ENCODE measurements at places on chromosomes 4 and X.

DNA sequence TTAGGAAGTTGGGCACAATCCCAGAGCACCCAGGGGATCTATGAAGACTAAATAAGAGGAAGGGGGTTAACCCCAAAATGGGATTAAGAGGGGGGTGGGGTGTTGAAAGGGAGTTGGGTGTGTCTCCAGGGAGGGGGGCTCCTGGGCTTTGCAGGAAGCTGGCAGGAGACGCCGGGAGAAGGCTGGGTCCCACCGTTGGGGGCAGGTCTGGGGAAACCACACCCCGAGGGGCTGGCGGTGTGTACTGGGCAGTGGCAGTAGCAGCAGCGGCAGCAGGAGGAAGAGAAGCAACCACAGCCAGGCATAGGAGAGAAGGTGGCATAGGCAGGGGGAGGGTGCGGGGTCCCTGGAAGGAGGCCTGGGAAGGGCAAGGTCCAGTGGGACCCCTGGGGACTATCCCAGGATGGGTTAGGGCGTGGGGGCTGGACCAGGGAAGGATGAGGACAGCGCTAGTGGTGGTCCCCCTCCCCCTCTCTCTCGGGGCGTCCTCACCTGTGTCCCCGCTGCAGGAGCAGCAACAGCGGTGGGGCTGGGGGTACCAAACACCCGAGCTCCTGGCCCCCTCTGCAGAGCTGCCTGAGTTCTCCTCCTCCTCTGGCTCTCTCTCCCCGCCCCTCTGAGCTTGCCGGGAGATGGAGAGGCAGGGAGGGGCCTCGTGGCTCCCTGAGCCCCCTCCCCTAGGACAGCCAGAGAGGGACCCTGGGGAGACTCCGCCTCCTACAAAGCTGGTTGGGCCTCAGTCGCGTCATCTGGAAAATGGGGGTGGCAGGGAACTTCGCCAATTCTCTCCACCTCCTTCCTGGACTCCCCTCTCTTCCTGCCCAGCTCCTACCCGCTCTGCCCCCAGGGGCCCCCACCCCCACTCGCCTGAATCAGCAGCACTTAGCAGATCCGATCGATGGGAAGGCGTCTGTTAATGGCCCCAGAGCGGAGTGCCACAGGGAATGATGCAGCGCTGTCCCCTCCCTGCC lies at the start of gene KCND1:
KCND1 (minus strand) TSS at position 596 of the 971 bp plus-strand sequence. CDS start 1,573 bp downstream, outside the sequence.
- no peak for DNase-seq

GRCh38 chr4:15649914-15650545 lies 5.1 kb downstream of the FBXL5 start:
- DNase-seq: peak; percentile 7

DNA sequence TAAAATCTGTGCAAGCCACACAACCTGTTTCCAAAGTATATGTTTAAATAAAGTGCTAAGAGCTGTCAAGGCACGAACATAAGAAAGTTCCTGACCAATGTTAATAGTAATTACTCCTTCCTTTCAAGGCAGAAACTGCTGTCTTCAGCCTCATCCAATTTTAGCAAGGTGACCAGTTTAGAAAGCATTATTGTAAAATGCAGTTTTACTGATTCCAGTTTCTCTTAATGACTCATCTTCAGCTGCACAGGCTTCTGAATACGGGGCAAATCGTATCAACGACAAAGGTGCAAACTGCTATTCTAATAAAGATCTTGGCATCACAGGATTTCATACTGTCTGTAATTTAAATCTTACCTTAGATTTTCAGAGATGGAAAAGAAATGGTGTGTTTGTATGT lies 87.5 kb downstream of the PPP3CA start:
- no peak for DNase-seq

DNA sequence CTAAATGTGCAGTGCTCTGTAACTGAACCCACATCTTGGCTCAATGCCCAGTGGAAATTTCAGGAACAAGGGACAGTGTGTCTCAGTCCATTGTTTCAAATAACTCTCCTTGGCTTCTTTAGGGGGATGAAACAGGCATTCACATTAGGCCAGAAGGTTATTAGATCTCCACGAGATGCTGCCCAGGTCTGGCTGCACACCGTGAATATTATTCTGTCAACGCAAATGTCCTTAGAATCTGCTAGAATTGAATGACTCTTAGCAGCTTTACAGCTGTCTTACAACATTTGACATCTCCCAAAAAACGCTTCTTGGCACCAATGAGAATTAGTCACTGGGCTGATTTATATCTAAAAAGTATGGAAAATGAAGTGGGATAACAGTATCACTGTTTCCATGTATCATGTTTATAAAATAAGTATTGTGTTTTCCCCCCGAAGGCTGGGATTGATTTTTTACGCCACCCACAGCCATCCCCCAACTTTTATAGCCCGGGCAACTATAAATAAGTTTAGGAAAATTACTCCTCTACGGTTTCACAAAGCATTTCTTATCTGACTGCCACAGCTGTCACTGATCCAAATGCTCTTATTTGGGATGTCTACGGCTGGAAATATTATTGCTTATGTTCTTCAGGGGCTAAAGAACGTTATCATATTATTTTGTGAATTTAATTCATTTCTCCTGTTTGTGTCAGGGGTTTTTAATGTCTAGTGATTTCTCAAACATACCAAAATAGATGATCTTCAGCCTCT lies 559.7 kb upstream of the FAT1 start:
- DNase-seq: no peak

- no peak for DNase-seq
Observed at GRCh38 chrX:136708348-136708747, 60.4 kb downstream of the CD40LG start.

- DNase-seq: no peak
Observed at GRCh38 chr4:178599521-178599920, 1157.3 kb upstream of the AGA start.

DNA sequence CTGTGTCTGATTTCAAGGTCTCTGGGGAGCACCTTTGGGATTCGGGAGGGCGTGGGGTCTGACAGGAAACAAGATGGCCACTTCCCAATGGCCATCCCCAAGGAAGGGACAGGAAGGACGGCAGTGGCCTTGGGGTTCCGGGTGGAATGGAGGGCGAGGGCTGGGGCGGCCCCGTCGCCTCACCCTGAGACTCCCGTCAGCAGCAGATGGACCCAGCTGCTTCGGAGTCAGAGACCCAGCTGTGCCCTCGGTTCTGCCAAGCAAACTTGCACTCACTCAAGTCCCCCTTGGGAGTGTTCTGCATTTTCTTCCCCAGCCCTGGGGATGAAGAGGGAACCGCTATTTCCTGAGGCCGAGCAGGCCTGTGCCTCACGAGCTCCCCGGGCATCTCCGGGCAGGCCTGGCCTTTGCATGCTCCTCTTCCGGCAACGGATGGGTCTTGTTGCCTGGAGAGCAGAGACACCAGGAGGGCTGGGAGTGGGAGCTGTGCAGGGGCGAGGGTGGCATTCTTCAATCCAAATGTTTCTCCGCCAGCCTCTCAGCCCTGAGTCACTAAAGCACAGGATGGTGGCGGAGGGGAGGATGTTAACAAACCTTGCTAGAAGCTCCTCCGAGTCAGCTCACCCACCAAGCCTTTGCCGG lies 6.8 kb upstream of the DUSP9 start:
- DNase-seq: no peak

DNA sequence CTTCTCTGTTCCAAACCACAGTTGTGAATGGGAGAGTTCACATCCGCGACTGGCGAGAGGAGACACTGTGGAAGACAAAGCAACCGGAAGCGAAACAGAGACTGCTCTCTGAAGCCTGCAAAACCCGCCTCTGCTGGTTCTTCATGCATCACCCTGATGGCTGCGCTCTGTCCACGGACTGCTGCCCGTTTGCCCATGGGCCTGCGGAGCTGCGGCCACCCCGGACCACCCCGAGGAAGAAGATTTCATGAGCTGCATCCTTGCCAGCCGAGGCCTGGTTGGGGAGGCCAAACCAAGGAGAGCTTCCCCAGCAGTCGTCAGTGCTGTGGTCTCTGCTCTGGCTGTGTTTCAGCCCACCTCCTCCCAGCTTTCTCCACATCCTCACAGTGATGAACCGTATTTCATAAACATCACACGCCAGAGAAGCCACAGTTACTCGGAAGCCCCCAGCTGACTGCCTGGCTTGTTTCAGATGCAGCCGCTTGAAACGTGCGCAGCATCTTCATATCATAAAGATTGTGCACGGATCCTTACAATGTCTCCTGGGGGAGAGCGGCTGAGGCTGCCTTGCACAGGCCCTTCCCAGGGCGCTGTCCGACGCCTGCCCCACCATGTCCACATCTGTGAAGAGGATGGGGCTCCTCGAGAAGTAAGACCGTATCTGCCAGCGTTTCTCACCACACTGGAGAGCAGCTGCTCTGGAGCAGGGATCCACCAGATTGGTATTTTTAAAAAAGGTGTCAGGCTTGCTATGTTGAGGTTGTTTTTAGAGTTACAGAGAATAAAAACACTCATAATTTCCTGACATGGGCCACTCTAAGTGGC lies 35.4 kb downstream of the TRMT44 start:
- no peak for DNase-seq

DNA sequence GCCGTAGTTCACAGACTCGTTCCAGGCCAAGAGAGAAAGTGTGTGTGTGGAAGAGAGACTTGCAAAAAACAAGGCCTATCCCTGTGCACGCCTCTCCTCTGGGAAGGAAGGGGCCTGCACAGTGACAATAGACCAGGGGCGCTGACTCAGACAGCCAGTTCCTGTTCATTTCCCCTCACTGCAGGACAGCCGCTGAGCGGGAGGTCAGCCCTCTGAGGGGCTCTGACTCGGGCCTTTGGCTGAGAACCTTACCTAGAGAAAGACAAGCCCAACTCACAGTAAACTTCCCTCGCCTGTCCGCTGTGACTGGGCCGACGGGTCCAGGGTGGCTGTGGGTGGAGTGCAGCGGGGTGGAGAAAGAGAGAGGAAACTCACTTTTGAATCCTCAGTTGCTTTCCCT lies 52.1 kb downstream of the RTL5 start:
- no peak for DNase-seq

- DNase-seq: no peak
Observed at GRCh38 chrX:152892999-152893891, 4.6 kb upstream of the ZNF185 start.

DNA sequence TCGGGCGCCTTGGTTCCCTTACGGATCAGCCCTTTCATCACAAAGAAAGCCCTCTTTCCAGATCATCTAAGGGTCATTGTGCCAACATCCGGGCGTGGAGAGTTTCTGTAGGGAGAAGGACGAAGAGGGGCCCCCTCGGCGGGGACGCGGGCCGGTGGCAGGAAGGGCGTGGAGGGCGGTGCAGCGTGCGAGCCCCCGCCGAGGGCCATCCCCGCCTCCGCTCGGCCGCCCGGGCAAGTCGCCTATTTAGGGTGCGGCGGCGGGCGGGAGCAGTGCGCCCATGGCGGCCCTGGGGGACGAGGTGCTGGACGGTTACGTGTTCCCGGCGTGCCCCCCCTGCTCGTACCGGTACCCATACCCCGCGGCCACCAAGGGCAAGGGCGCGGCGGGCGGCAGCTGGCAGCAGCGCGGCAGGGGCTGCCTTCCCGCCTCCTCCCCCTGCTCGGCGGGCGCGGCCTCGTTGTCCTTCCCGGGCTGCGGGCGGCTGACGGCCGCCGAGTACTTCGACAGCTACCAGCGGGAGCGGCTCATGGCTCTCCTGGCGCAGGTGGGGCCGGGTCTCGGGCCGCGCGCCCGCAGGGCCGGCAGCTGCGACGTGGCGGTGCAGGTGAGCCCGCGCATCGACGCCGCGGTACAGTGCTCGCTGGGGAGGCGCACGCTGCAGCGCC lies at the start of gene ZAR1:
ZAR1 (plus strand) TSS at position 241 of the 668 bp plus-strand sequence; CDS start at position 281, 40 bp downstream.
- peak; percentile 33 for DNase-seq

DNA sequence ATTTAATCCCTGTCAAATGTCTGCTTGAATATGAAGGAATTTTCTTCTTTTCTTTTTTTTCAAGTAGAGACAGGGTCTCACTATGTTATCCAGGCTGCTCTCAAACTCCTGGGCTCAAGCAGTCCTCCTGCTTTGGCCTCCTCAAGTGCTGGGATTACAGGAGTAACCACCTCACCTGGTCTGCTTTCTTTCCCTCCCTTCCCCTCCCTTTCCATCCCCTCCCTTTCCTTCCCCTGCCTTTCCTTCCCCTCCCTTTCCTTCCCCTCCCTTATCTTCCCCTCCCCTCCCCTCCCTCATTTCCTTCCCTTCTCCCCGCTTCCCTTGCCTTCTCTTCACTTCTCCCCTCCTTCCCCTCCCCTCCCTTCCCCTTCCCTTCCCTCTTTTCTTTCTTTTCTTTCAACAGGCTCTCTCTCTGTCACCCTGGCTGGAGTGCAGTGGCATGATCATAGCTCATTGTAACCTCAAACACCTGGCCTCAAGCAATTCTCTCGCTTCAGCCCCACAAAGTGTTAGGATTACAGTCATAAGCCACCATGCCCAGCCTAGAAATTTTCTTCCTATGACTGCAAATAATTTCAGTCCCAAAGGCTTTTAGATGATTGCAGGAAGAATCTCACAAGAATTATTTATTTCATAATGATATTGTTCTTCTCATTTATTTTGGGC lies 168.9 kb downstream of the AASDH start:
- DNase-seq: no peak
